Activated CD8-positive, alpha-beta memory T cell treated with anti-CD3 and anti-CD28 coated beads for 24 hours (primary cell): ENCODE measurements at places on chromosomes 5 and 9.

GRCh38 chr5:9069650-9070049, 476.2 kb downstream of the SEMA5A start:
- DNase-seq: no peak

- no peak for DNase-seq
Measured at GRCh38 chr5:123540534-123540933, 28.6 kb downstream of the CSNK1G3 start.

DNA sequence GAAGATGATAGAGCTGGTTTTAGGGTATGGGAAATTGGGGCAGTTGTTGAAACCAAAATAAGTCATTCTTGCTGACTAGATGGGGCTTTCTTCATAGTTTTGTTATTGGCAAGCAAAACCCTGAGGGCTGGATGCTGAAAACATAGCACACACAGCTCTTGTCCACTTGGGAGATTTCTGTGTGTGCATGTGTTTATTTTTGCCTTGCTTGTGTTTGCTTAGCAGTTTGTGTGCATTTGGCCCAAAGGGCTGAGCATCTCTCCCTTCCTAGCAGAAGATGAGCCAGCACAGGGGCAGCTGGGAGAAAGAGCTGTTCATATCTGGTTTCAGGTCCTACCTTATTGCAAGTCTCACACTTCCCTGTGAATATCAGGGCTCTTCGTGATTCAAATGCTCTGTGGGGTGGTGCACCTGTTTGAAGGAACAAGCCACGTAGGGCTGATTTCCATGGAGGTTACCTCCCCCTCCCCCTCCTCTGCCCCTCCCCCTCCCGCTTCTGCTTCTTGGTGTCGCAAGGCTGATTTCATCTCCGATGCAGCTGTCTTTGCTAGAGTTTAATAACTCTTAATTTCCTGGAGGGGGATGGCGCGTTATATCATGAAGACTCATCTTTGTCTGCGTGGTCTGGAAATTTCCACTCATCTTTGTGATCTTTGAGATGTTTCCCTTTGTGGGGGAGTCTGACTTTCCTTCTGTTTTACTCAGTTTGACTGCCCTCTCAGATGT, 296.5 kb downstream of the ARHGAP26 start:
- DNase-seq: peak; percentile 62

DNA sequence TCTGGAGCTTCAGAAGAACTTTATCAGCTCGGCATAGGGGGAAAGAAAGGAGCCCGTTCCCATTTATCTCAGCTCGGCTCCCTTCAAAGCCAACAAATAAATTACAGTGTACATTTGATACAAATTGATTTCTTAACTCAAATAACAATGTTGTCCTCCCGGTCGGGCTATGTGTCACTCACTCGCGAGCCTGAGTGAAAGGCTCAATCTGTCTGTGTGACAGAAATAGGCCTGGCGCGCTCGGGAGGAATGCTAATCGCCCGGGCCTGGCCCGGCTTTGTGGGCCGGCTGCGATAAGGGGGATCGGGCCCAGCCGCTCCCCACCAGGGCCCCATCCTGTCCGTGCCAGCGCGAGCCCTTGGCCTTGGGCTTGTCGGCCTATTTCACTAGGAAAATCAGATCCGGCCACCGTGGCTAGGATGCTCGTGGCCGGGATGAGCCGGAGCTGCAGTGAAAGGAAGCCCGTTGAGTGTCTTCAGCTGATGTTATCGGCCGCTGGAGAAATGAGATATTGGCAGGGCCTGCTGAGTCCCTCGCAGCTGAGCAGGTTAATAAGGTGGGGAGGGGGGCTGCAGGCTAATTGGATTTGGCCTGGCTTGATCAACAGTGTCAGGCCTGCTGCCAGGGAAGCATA, 258.7 kb downstream of the IRX1 start:
- DNase-seq: no peak

- DNase-seq: peak; percentile 84
Measured at GRCh38 chr9:20620650-20621470, 1.4 kb downstream of the MLLT3 start.

GRCh38 chr5:111929867-111930266, 172.9 kb upstream of the NREP start:
- no peak for DNase-seq

DNA sequence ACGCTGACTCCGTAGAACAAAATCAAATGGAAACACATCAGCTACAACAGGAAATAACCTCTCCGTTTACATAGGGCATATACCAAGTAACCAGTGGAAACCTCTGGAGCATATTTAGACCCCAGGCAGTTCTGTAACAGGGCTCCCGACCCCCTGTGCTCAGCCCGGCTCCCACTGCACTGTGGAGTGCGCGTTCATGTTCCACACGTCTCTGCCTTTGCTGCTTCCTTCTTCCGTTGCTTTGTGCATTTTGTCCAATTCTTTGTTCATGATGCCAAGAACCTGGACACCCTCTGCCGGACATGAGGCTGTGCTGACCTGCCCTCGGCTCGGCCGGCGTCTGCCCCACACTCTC, 5.9 kb upstream of the AGPAT2 start:
- DNase-seq: no peak

DNA sequence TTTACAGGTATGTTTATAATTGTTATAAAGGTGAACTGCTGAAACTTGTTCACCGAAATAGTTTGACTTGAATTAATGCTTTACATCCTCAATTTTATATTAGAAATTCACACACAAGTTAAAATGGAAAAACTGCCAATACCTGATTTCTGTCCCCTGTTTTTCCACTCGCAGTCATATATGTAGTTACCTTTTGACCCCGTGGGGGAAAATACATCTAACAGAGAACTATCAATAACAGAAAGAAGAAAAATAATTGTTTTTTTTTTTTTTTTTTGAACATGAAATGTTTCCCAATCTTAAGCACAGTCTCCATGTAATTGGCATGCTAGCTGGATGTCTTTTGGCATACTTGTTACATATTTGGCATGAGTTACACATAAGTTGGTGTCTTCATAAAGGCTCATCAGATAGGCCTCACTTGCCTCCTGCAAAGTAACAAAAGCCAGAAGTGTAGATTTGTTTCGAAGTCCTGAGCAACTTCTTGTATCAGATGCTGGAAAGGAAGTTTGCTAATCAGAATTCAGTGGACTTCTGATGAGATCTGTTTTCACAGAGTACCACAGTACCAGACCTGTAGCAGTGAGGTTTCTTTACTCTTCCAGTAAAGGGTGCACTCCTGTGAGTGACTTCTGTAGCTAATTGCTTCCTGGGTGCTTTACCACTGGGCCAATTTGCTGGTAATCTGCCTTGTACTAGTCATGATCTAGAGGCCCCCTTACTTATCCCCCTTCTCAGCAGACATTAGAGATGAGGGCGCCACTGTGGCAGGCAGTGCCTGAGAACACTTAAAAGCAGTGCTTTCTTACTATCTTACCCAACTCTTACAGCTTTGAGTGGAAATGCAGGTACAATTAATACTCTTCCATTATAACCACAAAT, 36.2 kb upstream of the CXXC5 start:
- DNase-seq: no peak

DNA sequence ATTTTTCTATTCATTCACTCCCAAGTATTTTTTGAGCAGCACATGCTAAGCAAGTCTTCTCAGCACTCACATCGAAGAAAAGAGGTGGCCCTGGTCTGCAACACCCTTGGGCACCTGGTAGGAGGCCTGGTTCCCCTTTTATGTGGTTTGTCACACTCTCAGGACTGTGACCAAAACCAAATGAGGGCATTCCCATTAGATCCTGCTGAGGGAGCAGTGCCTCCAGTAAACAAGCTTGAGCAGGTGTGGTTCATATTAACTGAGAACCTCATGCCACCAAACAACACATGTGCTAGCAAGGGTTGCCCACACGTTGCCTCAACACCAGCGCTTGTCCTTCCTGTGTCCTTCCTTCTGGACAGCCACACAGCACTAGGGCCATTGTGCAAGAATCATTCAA, 26.9 kb upstream of the SYK start:
- DNase-seq: no peak

DNA sequence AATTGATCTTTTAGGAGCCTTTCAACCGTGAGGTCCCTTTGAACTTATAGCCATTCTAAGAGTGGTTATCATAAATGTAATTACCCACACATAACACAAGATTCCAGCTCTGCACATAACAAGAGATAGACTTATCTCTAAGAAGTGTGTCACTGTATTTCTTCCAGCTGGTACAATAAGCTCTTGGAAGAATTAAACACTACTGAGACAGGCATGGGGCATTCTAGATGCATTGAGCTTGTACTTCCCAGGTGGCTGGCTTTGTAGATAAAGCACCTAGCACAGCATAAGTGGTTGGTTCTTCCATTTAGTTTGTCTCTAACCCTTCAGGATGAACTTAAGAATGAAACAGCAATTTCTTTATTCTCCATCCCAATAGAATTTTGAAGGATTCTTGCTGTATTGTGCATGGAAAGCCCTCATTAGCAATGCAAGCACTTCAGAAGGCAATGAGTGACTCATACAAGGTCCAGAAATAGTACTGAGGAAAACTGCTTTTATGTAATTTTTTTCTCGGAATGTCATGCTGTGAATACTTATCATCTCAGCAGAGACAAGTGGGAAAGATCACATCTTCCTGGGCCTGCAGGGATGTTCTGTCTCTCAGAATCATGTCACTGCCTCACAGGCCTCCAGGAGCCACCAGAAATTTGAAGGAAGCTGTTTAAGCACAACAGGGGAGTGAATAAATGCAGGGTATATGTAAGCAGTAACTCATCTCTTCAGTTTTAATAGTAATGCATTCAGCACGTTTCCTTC, 91.1 kb upstream of the CD180 start:
- DNase-seq: no peak

- peak; percentile 26 for DNase-seq
Measured at GRCh38 chr5:132190161-132190817, 37.4 kb downstream of the P4HA2 start.

DNA sequence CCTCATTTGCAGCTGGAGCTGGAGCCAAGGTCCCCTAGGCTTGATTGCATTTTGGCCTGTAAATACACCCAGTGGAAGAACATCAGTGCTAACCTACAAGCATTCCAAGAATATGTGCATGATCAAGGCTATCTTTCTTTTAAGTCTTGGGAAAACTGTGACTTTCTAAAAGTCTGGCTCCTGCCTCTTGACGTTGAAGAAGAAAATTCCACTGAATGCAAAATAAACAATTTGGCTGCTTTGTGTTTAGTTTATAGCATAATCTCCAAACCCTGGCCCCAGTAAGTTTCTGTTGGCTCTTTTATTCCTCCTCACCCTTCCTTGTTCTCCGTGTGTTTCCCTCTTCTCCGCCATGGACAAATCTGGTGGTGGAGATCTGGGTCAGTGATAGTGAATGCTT, 109.3 kb upstream of the TLE1 start:
- DNase-seq: no peak

DNA sequence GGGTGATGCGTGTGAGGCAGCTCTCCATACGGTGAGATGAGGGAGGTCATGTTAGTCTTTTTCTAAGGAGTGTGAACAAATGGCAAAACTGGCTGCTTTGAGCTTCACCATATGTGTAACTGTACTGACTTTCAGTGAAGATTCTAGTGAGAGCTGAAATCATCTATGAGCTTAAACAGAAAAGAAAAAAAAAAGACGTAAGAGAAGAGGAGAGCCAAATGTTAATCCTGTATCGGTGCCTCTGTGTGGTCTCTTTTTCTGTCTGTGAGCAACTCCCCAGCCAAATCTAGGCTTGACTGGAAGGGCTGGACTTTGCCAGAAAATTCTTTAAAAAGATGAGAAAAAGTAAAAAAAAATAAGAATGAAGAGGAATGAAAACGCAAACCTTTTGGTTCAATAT, 209.7 kb upstream of the TUT7 start:
- no peak for DNase-seq

- DNase-seq: no peak
Measured at GRCh38 chr5:98570661-98571191, 202.7 kb upstream of the RGMB start.

DNA sequence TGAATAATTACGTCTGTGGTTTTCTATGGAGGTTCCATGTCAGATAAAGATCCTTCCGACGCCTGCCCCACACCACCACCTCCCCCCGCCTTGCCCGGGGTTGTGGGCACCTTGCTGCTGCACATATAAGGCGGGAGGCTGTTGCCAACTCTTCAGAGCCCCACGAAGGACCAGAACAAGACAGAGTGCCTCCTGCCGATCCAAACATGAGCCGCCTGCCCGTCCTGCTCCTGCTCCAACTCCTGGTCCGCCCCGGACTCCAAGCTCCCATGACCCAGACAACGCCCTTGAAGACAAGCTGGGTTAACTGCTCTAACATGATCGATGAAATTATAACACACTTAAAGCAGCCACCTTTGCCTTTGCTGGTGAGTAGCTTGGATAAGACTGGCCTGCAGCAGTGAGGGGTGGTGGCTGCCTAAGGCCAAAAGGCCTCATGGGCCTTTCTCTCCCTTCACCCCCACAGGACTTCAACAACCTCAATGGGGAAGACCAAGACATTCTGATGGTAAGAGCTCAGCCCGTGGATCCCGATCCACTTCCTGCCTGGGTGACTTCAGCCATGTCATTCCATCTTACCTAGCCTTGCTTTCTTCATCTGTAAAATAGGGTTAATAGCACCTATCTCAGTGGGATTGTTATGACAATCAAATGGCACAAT, at the start of gene IL3:
IL3 (plus strand) TSS at position 155 of the 661 bp plus-strand sequence; CDS start at position 207, 52 bp downstream.
- peak; percentile 50 for DNase-seq

DNA sequence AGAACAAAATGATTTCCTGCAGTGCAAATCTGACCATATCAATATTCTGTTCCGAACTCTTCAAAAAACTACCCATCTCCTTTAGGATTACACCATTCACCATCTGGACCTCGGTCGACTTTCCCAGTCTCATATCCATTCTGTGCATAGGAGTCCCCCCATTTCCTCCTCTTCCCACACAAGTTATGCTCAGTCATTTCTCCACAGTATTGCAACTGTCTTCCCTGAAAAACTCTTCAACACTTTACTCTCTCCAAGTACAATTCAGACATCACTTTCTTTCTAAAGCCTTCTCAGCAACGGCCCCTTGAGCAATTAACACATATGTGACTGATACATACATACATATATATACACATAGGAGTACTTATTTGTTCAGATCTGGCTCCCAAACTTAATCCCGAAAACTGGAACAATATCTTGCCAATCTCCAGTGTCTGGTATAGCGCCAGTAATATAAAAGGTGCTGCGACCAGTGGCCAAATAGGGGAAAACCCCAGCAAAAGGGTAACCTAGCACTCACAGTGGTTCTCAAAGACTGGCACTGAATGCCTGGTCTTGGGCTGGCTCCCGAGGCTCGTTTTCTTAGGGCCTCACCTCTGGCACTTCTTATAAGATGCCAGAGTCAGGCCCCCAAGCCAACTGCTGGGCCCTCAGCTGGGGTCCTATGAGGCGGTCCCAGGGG, 629 bp downstream of the ZBTB26 start:
- DNase-seq: no peak

DNA sequence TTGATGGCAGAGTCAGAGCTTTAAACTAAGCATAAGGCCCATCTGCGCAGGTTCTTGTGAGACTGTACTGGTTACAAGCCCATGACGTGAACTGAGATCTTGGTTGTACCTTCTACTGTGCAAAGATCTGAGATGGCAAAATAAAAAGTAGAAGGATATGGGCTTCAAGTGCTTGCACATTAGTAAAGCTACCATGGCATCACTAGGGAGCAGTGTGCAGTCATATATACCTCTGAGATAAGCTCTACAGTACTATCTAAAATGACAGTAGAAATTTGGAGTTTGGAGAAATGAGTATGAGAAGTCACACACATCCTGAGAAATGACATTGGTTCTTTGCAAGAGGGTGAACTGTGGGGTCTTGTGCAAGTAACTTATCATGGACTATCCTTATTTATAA, 408.2 kb upstream of the PRR16 start:
- no peak for DNase-seq
